CD8-positive, alpha-beta memory T cell (primary cell): ENCODE measurements at places on chromosomes 2 and 18. TPM values are rescaled to one million over a fixed set of nuclear protein-coding genes. Genes with fewer than 3 reads are reported as not detected.

Gene MC4R
- total RNA-seq = not detected

Gene GALNT5
- total RNA-seq = not detected

- H3K4me1 ChIP-seq = no peaks in the 10 kb centered on the region
- H3K4me3 ChIP-seq = no peak overlapping the region
- H3K27ac ChIP-seq = no peak overlapping the region
These were observed 301.8 kb downstream of the GBX2 start for GRCh38 chr2:235866373-235866772.

- DNase-seq = no peak
- H3K36me3 ChIP-seq = no peaks in the 10 kb centered on the region
- H3K4me3 ChIP-seq = no peak overlapping the region
- no peaks in the 10 kb centered on the region for H3K27me3 ChIP-seq
These were observed 12.7 kb upstream of the IL18R1 start for GRCh38 chr2:102342888-102343287.

DNA sequence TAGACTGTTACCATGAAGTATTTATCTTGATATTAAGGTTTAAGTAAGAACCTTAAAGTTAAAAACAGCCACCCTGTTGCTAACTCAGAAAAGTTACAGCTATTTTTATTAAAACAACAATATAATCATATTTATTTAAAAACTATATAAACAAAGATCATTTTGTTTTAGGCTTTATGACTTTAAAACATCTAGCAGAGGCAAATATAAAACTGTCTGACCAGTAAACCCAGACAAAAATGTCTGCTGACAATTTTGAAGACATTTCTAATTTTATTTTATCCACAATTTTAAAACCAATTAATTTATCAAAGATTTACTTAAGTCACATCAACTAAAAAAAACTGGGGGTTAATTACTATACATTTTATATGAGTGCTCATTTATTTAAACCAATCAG lies 14.2 kb downstream of the RBM43 start:
- peaks cover 4% of the 10 kb centered on the region for H3K36me3 ChIP-seq
- no peak overlapping the region for H3K27ac ChIP-seq

GRCh38 chr2:20110876-20111275 lies 59.4 kb upstream of the LAPTM4A start:
- DNase-seq = no peak
- H3K4me3 ChIP-seq = no peak overlapping the region
- no peaks in the 10 kb centered on the region for H3K36me3 ChIP-seq
- H3K4me1 ChIP-seq = no peaks in the 10 kb centered on the region
- H3K27ac ChIP-seq = no peak overlapping the region

Gene COLEC11
- 0.24 TPM for total RNA-seq

DNA sequence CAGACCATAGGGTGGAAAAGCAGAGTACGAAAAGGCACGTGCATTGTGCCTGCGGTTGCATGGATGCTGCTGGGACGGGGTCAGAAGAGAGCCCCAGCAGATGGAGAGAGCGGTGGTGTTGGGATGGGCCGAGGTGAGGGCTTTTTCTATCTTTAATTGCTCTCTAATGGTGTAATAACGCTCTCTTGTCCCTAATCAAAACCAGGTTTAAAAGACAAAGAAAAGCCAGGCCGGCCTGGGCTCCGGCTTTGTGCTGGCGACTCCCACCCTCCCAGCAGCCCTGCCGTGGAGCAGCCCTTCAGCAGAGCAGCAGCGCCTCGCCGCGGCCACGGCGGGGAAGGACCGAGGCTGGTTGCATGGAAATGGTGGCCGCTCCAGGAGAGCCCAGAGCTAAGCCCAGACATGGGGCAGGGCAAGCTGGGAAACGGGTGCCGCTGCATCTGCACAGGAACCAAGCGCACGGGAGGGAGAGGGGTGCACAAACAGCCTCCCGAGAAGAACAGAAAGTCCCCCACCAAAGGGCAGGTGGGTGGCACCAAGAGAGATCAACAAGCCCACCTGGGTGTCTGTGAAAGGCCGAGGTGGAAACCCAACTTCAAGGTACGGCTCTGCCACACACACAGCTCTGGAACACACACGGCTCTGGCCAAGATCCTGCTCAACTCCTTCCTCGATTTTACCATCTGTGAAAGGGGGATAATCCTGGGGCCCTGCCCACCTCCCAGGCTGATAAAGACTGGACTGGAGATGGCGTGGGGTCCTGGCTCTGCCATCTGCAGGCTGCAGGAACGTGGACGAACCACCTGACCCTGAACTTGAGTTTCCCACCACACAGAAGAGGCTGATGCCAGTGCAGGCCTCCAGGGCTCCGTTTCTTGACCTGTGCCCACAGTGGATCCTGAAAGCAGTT lies 15.0 kb downstream of the HS1BP3 start:
- peak; percentile 56 for DNase-seq
- H3K27ac ChIP-seq = no peak overlapping the region
- H3K36me3 ChIP-seq = no peaks in the 10 kb centered on the region
- H3K4me3 ChIP-seq = no peak overlapping the region
- H3K27me3 ChIP-seq = no peaks in the 10 kb centered on the region

Gene ADCYAP1
- not detected for total RNA-seq

Gene CCDC178
- total RNA-seq = not detected

GRCh38 chr2:171390941-171391516 lies 42.8 kb downstream of the METTL8 start:
- no peaks in the 10 kb centered on the region for H3K36me3 ChIP-seq
- no peaks in the 10 kb centered on the region for H3K27me3 ChIP-seq
- no peak overlapping the region for H3K27ac ChIP-seq
- no peak for DNase-seq
- no peaks in the 10 kb centered on the region for H3K4me1 ChIP-seq
- H3K4me3 ChIP-seq = no peak overlapping the region

- no peak for DNase-seq
- H3K27ac ChIP-seq = no peak overlapping the region
- no peaks in the 10 kb centered on the region for H3K36me3 ChIP-seq
- H3K4me3 ChIP-seq = no peak overlapping the region
These were observed 35.3 kb downstream of the NCKAP5 start for GRCh38 chr2:133532919-133533318.

GRCh38 chr18:28095041-28095440 lies 81.9 kb downstream of the CDH2 start:
- no peak overlapping the region for H3K27ac ChIP-seq
- H3K36me3 ChIP-seq = no peaks in the 10 kb centered on the region
- no peak for DNase-seq
- no peaks in the 10 kb centered on the region for H3K4me1 ChIP-seq
- H3K4me3 ChIP-seq = no peak overlapping the region
